ENCODE measurements at places on chromosomes 7 and 10. TPM values are rescaled to one million over a fixed set of nuclear protein-coding genes. Genes with fewer than 3 reads are reported as not detected.

DNA sequence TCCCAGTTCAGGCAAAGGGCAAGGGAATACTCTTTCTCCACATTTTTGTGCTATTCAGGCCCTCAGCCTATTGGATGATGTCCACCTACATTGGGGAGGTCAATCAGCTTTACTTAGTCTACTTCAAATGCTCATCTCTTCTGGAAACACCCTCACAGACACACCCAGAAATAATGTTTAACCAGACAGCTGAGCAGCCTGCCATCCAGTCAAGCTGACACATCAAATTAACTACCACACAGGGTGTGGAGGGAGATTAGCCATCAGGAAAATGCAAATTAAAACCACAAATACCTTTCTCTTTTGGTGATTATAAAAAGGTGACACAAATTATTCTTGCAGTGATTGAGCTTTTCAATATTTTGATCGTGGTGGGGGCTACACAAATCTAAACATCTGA, 74.7 kb upstream of the FZD8 start:
- no peaks in the 10 kb centered on the region for H3K27me3 ChIP-seq
- H3K4me1 ChIP-seq = no peaks in the 10 kb centered on the region
- no peak overlapping the region for H3K27ac ChIP-seq
- DNase-seq = no peak
- no peaks in the 10 kb centered on the region for H3K36me3 ChIP-seq

DNA sequence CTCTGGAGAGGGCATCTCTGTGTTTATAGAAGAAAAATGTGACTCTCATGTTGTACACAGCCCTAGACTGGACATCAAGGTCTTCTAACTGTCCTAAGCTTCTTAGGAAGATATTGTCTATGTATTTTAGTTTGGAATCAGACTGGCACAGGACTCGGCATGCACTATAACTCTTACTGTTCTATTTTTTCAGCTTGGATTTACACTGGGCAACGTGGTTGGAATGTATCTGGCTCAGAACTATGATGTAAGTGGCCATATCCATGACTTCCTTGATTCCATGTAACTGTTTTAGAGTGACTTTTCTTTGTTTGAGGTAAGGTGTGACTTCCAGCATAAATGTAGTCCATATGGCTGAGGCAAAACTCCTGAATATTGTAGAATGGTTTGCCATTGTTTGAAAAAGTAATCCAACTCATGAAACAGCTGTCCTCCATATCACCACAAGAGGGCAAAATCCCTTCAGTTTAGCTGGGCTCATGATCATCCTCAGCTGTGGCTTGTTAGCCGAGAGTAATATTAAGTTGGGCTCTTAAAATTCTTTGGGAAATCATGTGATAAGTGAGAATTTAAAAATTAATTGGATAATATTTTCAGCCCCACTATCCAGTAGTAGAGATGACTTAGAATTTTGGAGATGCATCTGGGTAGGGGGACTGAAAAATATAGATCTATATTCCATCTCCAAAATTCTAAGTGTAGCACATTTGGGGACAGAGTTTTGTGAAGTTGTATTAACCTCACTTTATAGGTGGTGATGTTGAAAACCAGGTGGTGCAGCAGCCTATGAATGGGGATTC, 10.4 kb downstream of the STMP1 start:
- no peaks in the 10 kb centered on the region for H3K27me3 ChIP-seq
- no peak for DNase-seq
- no peak overlapping the region for H3K27ac ChIP-seq
- H3K4me3 ChIP-seq = no peak overlapping the region

- no peak overlapping the region for H3K4me3 ChIP-seq
- peak overlapping the region; percentile 97 for H3K27ac ChIP-seq
- H3K4me1 ChIP-seq = peaks cover 28% of the 10 kb centered on the region
- H3K36me3 ChIP-seq = no peaks in the 10 kb centered on the region
- no peaks in the 10 kb centered on the region for H3K27me3 ChIP-seq
These were observed 13.1 kb upstream of the PDK4 start for GRCh38 chr7:95609277-95609971.

GRCh38 chr7:135430626-135431025, 79.3 kb downstream of the CNOT4 start:
- DNase-seq = no peak
- H3K27me3 ChIP-seq = no peaks in the 10 kb centered on the region
- H3K36me3 ChIP-seq = no peaks in the 10 kb centered on the region
- no peaks in the 10 kb centered on the region for H3K4me1 ChIP-seq
- no peak overlapping the region for H3K4me3 ChIP-seq
- no peak overlapping the region for H3K27ac ChIP-seq

- DNase-seq = no peak
- H3K36me3 ChIP-seq = no peaks in the 10 kb centered on the region
- H3K27ac ChIP-seq = no peak overlapping the region
- no peak overlapping the region for H3K4me3 ChIP-seq
- H3K4me1 ChIP-seq = no peaks in the 10 kb centered on the region
These were observed 219.5 kb upstream of the ZNF804B start for GRCh38 chr7:88540012-88540411.

GRCh38 chr10:1026578-1026977, 919 bp upstream of the IDI2 start:
- H3K27me3 ChIP-seq = no peaks in the 10 kb centered on the region
- no peak overlapping the region for H3K27ac ChIP-seq
- H3K36me3 ChIP-seq = no peaks in the 10 kb centered on the region
- H3K4me3 ChIP-seq = no peak overlapping the region

- no peaks in the 10 kb centered on the region for H3K27me3 ChIP-seq
- H3K4me3 ChIP-seq = no peak overlapping the region
- H3K27ac ChIP-seq = no peak overlapping the region
- no peaks in the 10 kb centered on the region for H3K4me1 ChIP-seq
- no peak for DNase-seq
These were observed 111.0 kb downstream of the SVOPL start for GRCh38 chr7:138590154-138590553.

DNA sequence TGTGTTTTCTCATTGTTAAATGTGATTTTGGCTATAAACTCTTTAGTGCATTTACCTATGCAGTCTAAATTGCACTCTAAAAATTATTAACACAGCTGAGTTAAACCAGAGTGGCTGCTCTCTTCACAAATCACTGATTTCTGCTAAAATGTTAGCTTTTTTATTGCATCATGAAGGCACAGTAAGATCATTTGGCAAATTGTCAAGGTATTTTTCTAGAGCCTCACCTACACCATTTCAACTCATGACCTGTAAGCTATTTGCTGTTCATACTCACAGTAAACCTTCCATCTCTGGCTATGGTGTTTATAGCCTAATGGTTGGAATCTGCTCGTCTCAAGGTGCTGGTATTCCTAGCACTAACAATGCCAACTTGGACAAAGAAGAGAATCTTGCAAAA, 25.7 kb downstream of the NDUFB2 start:
- DNase-seq = no peak
- H3K27ac ChIP-seq = no peak overlapping the region
- H3K36me3 ChIP-seq = no peaks in the 10 kb centered on the region
- H3K27me3 ChIP-seq = no peaks in the 10 kb centered on the region
- no peak overlapping the region for H3K4me3 ChIP-seq

DNA sequence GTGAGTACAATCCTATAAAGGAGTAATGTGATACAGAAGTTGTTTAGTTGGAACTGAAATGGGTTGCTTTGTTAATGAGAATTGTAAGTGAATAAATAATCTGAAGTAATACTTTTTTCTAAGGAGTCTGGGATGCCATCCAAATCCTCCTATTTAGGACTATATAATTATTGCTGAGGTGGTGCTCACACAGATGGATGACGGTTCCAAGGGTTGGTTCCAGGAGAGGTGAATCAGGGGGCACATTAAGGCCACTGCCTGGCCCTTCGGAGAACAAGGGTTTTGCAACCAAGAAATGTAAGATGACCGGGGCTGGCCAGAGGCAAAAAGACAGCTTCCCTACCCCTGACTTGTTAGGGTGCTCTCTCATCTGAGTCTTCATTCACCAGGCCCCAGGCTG, 352.7 kb downstream of the PHTF2 start:
- no peaks in the 10 kb centered on the region for H3K27me3 ChIP-seq
- no peak for DNase-seq
- H3K4me3 ChIP-seq = no peak overlapping the region
- no peaks in the 10 kb centered on the region for H3K36me3 ChIP-seq
- no peak overlapping the region for H3K27ac ChIP-seq
- no peaks in the 10 kb centered on the region for H3K4me1 ChIP-seq

DNA sequence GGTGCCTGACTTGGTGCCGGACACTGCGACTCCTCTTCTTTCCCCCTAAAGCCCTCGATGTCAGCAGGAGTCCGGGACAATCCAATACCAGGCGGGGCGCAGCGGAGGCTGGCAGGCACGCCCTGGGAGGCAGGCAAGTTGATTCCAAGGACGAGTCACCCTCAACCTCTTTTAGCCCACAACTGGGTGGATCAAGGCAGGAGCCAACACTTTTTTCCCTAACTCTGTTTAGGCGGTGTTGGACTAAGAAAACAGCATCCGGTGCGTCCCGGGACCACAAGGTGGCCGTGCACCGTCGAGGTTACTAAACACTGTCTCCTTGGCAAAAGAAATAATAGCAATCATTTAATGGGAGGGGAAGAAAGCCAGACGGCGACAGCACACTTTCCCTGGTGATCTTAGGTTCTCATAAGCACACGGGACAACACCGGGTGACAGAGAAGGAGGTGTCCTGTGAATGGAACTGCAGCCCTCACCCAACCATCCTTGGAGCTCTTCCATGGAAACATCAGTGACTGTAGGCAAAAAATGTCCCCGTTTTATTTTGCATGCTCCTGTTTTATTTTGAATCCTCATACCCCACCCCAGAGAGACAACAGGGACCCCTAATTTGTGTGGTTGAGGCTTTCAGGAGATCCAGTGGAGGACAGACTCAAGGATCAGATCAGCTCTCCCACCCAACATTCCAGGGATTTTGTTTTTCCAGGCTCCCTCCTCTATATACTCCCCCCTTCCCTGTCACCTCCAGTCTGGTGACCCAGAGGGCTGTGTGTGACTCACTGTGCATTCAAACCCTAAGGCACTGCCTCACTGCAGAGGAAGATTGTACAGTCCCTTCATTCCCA, 1.3 kb upstream of the CALCR start:
- H3K27me3 ChIP-seq = no peaks in the 10 kb centered on the region
- H3K4me1 ChIP-seq = no peaks in the 10 kb centered on the region
- no peak overlapping the region for H3K27ac ChIP-seq
- H3K36me3 ChIP-seq = no peaks in the 10 kb centered on the region

DNA sequence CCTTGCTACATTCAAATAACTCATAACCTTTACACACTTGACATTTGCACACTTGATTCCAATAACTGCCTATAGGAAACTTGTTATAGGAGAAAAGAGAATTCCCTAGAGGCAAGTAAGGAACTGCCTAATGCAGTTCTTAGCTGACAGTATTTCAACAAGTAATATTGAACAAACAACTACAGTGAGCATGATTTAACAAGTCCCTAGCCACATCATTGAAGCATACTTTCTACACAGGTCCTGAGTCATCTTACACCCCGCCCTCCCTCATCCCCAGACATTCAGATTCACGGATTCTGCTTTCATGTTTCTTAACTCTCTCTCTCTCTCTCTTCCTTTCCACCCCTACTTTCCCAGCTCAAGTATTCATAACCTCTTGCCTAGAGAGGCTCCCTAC, 153.5 kb downstream of the LSM5 start:
- no peak for DNase-seq
- H3K4me3 ChIP-seq = no peak overlapping the region
- no peaks in the 10 kb centered on the region for H3K4me1 ChIP-seq
- no peaks in the 10 kb centered on the region for H3K27me3 ChIP-seq
- no peak overlapping the region for H3K27ac ChIP-seq
- no peaks in the 10 kb centered on the region for H3K36me3 ChIP-seq

DNA sequence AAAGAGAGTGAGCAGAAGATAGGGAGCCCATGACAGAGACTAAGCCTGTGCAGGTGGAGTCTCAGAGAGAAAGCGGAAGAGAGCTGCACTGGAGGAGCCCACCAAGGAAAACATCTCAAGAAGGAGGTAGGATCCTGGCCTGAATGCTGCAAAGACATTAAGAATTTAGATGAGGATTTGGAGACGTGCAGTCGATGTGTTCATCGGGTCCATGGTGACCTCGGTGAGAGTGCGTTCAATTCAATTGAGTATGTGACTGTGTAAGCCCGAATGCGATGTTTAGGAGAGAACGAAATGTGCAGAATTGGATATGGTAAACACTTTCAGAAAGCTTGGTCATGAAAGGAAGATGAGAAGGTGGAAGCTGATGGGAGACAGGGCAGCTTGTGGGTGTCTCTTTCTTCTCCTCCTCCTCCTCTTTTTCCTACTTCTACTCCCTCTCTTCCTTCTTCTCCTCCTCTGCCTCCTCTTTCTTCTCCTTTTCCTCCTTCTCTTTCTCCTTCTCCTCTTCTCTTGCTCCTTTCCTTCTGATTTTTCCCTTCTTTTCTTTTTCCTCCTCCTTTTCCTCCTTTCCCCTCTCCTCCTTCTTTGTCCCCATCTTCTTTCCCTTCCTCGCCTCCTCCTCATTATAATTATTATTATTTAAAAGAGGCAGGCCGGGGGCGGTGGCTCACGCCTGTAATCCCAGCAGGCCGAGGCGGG, 276.0 kb downstream of the RPS24 start:
- no peak overlapping the region for H3K4me3 ChIP-seq
- no peak overlapping the region for H3K27ac ChIP-seq
- no peaks in the 10 kb centered on the region for H3K4me1 ChIP-seq
- H3K36me3 ChIP-seq = no peaks in the 10 kb centered on the region
- no peak for DNase-seq

DNA sequence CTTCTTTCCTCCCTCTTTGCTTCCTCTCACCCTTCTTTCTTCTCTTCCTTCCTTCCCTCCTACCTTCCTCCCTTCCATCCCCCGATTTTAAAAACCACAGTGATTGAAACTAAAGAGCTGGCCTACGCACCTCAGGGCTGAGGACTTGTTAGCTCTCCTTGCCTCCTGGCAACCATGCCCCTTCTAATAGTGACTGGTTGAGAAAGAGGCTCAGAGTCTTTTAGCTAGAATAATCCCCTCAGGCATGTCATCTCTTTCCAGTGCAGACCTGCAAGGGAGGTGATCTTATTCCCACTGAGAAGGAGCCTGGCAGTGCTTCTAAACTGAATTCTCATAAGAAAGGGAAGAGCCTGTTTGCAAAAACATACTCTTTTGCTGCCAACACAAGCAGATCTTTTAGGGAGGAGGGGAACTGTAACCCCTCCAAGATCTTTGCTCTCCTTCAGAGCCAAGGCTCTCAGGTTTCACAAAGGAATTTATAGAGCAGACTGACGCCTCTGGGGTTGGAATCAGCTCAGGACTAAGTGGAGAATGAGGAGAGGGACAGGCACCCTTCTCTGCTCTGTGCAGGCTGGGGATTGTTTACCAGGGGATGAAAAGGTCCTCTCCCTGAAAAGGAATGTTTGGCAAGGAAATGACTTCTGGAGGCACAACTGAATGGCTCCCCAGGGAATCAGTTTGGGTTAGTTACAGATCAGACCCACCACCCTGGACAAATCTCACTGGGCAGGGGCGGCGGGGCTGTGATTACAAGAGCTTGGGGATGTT, 9.4 kb upstream of the ANKRD1 start:
- H3K27me3 ChIP-seq = no peaks in the 10 kb centered on the region
- no peaks in the 10 kb centered on the region for H3K36me3 ChIP-seq
- no peaks in the 10 kb centered on the region for H3K4me1 ChIP-seq

The HOXA2 gene
- total RNA-seq = 24.8 TPM

The SMKR1 gene
- total RNA-seq = not detected

The GPAM gene
- total RNA-seq = 5.9 TPM

All from Peyer's patch (tissue), 4 donors.